ENCODE measurements at places on chromosomes 2 and 18.

DNA sequence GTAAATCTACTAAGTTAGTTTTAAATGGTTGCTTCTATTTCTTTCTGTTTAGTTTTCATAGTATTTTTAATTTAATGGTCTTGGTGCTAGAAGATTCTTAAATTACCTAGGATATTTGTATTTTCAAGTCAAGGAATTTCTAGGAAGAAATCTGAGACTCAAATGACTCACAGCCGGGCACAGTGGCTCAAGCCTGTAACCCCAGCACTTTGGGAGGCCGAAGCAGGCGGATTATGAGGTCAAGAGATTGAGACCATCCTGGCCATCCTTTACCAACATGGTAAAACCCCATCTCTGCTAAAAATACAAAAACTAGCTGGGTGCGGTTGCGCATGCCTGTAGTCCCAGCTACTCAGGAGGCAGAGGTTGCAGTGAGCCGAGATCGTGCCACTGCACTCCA, 95.5 kb downstream of the C2orf74 start:
- DNase-seq = no peak

DNA sequence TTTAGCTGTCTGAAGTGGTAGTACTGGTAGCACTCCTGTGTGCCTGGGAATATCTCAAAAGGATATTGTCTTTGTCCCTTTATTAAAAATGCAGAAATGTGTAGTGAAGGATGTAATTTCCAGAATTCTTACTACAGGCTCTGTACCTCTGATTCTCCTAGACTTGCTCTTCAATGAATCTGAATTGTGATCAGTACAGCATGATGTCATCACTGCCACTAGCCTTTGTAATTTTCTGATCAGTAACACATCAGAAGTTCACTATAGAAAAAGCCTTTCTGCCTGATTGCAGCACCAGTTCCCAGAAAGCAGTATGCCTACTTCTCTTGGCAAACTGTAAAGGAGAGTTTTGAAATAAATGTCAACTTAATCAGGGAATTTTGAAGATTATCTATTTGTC, 29.2 kb upstream of the OTOF start:
- DNase-seq = no peak

DNA sequence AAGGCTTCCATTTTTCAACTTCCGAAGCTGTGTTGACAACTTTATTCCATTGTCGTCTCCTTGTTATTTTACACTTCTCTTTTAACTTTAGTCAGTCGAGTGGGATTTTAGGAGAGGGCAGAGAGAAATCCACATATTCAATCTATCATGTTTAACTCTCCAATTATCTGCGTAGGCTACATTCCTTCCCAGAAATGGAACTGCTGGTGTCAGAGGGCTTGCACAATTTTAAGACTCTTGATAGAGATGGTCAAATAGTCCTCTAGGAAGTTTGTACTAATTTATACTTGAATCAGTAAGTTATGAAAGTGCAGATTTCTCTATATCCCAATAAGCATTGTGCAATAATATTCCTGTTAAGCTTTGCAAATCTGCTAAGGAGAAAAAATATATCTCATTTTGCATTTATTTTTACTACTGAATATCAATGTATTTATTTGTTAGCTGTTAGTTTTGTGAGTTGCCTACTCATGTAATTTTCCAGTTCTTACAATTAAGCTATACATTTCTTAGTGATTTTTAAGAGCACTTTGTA, 95.6 kb downstream of the CYP26B1 start:
- DNase-seq = no peak

DNA sequence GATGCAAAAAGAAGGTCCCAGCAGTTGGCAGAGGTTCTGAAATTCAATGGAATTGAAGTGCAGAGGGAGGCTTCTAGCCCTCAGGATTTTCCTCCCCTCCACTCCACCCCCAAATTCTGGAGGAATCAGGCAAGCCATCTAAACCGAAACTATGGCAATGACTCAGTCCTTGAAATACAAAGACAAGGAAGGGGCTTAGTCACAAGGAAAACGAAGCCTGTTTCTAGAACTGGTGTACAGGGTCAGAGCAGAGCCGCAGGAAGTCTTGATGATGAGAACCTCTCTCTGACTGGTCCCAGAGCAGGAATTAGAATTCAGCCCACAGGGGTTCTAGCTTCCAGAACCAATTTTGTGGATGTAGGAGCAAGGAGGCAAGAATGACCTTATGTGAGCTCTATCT, 111.7 kb upstream of the SCN1A start:
- peak; percentile 94 for DNase-seq

Measured in epithelial cell of esophagus (primary cell).